ENCODE measurements at places on chromosomes 4 and X.

DNA sequence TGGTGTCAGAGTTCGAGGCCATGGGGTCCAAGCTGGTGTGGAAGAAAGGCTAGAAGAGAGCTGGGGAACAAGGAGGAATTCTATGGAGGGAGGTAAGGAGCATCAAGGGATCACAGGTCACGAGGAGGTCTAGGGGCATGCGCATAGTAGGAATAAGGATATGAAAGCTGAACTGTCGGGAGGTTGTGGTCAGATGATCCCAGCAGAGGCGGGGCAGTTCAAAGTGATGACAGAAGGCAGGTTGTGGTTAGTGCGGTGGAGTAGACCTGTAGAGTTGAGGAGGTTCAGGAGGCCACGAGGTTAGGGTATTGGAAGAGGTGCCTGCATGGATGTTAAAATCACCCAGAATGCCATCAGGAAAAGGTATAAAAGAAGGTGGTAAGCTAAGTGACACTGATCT, 156.3 kb downstream of the TMEM164 start:
- DNase-seq = no peak

GRCh38 chr4:3676907-3677747, 89.1 kb upstream of the ADRA2C start:
- DNase-seq = no peak

GRCh38 chr4:174550541-174550940, 28.3 kb upstream of the HPGD start:
- no peak for DNase-seq

- DNase-seq = no peak
Measured at GRCh38 chr4:140695483-140695882, 60.7 kb downstream of the TBC1D9 start.

DNA sequence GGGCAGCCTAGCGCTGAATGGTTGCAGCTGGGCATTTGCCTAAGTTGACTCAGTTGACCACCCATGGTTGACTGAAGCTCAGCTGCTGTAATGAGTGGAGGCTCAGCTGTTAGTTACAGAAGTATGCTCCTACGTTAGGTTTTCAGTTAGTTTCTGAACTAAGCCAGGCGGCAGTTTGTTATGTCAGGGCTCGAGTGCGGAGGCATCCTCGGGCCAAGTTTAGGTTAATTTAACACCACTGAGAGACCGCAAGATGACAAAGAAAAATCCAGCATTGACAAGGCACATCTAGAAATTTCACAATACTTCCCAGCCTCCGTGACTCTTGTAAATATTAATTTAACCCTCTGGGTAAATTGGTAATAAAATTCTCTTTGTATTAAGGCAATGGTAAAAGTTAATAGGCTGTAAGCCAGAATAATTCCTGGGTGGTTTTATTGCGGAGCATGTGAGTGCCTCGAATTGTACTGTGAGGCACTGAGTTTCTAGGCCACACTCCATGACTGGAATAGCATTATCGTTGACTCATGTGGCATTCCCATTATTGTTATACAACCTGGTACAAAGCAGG, 33.1 kb upstream of the CDKN2AIP start:
- DNase-seq = no peak

DNA sequence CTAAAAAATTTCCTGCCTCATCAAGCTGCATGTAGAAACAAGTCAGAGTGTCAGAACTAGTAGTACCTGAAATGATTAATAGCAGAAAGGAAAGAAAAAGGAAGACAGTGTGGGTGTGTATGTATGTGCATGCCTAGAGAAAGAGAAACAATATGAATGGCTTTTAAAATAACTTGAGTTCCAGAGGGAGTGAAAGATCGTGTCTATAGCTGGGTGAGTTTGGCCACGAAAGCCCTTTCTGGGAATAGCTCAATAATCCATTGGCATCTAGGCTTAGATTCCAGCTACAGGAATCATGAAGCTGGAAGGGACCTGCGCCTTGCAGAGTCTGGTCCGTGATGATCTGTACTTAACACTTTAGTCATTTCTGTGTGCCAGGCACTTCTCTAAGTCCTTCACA, 195.6 kb downstream of the RAPGEF2 start:
- no peak for DNase-seq

DNA sequence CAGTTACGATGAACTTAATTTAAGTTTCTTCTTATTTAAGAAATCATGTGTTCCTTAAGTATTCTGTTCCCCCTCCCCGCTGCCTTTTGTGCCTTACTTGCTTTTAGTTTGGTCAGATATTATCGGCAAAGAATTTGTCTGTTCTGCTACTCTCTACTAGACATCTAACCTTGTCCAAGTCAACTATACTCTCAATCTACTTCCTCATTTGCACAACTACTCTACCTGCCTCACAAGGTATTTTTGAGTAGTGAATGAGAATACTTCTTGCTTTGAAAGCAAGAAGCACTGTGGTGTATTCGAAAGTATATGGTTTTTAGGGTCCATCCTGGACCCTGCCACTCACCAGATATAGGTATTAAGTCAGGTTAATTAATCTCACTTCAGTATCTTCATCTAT, 8.0 kb upstream of the KLHL5 start:
- DNase-seq = no peak

GRCh38 chr4:82215039-82215438, 158.8 kb downstream of the HNRNPD start:
- DNase-seq = no peak

GRCh38 chr4:123785538-123785937, 388.9 kb downstream of the SPRY1 start:
- DNase-seq = peak; percentile 1

- DNase-seq = no peak
Measured at GRCh38 chr4:79325864-79326328, at the start of gene NAA11. TSS of gene NAA11 (minus strand) at chr4:79326061. CDS start at chr4:79325877, 184 bp downstream.

GRCh38 chrX:34132028-34132427, at the start of gene FAM47A:
TSS of gene FAM47A (minus strand) at chrX:34132314. CDS start at chrX:34132278, 36 bp downstream.
- DNase-seq = no peak

- no peak for DNase-seq
Measured at GRCh38 chr4:71732066-71732465, 51.8 kb downstream of the GC start.

GRCh38 chrX:20653070-20653469, 386.4 kb upstream of the RPS6KA3 start:
- DNase-seq = no peak

DNA sequence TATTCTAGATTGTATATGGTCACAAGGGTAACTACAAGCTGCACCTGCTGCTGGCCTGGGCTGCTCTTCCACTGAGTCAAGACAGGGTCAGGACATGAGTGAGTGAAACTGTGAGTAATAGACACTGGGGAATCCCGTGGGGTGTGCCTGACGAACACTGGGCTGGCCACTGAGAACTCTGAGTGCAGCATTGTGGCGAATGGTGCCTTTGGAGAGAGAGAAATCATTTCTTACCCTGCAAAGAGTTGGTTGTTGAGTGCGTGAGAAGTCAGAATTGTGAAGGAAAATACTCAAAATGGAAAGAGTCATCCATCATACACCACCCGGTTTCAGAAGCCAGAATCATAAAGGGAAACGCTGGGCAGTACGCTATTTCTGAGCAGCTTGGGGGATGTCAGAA, 43.1 kb upstream of the LSM6 start:
- no peak for DNase-seq

DNA sequence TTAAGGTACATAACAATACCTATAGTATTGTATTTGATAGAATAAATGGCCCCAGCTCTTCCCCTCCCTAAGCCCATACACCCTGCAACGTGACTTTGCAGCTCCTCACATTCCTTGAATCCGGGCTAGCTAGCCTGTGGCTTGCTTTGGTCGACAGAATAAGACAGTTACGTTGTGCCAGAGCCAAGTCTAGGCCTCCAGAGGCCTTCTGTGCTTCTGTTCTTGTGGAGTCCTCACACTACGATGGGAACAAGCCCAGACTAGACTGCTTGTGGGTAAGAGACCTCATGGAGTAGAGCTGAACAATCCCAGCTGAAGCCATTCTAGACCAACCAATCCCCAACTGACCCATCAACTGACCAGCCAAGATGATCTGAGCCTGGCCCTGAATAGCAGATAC, 102.4 kb upstream of the PLAC1 start:
- DNase-seq = no peak

- no peak for DNase-seq
Measured at GRCh38 chr4:139666735-139667281, 1.2 kb downstream of the MGST2 start.

- DNase-seq = no peak
Measured at GRCh38 chrX:14361435-14361834, 167.9 kb upstream of the GLRA2 start.

DNA sequence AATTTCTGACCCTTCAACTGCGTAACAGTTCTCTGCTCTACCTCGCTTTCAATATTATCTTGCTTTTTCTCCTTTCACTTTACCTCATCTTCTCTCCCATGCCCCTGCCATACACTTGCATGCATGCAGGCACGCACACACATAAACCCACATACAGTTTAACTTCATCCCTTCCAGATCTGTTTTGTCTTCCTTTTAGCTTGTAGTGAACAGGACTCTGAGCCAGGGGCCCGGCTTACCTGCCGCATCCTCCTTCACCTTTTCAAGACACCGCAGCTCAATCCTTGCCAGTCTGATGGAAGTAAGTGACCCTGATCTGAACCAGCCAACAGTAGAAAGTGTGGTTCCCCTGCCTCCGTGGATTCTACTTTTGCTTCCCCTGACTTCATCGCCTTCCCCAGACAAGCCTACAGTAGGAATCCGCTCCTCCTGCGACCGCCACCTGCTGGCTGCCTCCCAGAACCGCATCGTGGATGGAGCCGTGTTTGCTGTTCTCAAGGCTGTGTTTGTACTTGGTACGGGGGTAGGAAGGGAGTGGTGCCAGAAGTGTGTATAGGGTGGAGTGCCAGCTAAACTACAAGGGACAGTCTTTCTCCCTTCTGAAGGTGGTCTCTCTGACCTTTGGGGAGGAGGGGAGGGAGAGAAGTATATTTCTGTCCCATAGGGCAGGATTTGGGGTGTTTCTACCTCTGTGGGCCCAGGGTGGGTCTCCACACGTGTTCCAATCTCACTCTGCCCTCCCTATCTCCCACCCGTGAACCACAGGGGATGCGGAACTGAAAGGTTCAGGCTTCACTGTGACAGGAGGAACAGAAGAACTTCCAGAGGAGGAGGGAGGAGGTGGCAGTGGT, 10.7 kb downstream of the MED12 start:
- DNase-seq = peak; percentile 19

DNA sequence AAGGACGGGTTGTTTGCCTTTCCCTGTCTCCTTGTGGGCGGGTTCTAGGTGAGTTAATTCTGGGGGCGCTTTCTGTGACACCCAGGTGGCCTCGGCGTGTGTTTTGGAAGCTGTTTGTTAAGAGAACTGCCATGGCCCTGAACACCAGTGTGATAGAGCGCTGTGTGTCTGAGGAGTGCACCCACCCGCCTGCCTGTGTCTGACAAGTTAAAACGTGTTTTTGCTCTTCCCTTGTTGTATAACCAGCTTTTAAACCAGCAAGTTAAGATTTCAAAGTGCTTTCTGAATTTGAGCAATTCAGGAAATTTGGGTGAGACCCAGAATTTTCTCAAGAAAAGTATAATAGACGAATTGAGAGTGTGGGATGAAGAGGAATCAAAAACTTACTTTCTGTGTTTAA, 55.2 kb upstream of the HGFAC start:
- DNase-seq = no peak

DNA sequence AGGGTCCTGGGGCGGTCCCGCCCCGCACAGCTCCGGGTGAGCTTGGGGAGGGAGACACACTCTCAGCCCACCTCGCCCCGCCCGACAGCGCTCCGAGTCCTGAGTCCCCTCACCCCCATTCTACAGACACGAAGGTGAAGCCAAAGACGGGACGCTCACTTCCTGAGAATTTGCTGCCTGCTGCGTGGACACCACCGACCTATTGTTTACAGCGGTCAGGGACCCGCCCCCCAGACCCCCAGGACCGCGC, 796 bp upstream of the ZNF141 start:
- no peak for DNase-seq

GRCh38 chrX:136767104-136767941, 13.4 kb downstream of the ARHGEF6 start:
- peak; percentile 38 for DNase-seq

GRCh38 chr4:181424362-181425016, 818.7 kb upstream of the TENM3 start:
- DNase-seq = no peak

DNA sequence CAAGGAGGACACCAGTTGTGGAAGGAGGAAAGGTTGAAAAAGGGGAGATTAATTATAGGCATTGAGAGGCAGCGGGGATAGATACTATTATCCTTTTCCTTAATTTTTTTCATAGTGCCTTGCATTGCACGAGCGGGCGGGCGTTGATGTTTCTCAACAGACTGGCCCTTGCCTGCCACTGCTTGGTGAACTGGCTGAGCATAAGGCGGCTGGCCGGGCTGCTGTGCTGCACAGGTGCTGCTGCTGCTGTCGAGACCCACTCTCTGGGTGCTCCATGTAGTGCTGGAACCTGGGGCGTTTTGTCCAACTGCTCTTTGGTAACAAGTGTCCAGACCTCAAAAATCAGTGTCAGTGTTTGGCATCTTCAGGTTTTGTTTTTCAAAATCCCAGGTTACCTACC, 83.3 kb upstream of the PAQR3 start:
- no peak for DNase-seq

- DNase-seq = no peak
Measured at GRCh38 chrX:56505866-56506265, 57.6 kb upstream of the UBQLN2 start.

DNA sequence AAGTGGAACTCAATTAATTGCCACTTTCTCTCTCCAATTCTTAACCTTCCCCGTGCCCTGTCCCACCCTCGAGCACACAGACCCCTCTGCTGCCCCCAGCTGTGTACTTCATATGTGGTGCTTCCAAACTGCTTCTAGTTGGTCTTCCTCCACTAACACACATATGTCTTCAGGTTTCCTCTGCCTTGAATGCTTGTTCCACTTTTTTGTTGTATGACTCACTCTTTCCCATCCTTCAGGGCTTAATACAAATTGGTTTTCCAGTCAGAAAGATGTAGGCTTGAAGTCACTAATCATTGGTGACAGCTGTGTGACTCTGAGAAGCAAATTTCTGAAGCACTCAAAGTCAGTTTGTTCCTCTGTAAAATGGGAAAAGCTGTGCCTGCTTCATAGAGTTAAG, 30.6 kb downstream of the TRIM2 start:
- DNase-seq = no peak

DNA sequence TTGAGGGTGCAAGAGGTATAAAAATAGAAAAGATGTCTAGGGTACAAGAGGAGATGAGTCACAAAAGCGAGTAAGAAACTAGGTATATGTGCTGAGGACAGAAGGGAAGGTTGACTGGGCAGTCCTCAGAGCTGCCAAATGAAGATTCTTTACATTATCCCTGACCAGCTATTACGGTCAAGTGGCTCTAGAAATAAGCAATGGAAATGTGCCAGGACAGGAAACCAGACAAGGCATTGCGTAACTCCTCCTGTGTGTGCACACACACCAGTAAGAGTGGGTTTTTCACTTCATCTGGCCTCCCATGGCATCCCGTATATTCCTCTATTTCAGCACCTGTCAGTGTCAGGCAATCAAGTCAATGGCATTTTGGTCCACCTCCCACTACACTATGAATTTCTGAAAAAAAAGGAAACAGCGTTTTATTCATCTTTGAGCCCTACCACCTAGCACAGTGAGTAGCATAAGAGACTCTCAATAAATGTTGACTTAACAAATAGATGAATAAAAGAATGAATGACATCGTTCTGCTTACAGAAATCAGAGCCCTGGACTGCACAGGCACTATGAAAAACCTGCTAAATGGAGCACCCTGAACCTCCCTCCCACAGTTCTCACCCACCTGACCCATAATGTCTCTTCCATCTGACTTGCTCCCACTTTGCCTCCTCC, 62.6 kb upstream of the KLF3 start:
- DNase-seq = no peak

All from nucleus accumbens (tissue), 56 donors.